ENCODE measurements at places on chromosomes 6 and 20. TPM values are rescaled to one million over a fixed set of nuclear protein-coding genes. Genes with fewer than 3 reads are reported as not detected.

- no peak for DNase-seq
Measured at GRCh38 chr20:4817230-4817671, 95.5 kb downstream of the PRND start.

DNA sequence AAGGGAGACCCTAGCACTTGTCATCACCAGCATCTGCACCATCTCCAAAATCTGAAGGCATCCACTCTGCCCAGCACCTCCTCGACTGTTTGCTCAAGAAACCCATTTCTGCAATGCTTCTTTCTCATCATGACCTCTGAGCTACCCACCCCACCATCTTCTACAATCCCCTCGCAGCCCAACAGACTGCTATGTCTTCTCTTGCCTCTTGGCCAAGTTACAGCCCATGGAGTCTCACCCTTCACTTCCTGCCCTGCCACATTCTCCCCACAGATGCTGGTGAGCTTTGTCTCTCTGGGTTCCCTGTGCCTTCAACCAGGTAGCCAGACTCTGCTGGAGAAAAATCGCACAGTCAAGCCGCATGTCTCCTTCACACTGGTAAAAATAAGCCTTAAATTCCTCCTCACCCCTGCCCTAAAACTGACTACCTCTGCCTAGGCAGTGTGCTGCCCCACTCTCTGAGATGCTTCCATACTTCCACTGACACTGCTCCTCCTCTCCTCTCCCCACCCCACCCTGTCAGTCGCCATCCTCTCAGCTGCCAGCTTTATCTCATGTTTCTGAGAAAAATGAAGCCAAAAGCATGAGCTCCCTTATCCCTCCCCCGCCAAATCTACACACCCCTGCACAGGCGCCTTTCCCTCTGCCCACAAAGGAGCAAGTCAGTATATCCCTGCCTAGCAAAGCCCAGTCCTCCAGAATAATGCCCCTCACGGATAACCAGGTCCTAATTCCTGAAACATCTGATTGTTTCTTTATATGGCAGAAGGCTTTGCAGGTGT lies 2.3 kb upstream of the TXNDC5 start:
- DNase-seq, result no peak

DNA sequence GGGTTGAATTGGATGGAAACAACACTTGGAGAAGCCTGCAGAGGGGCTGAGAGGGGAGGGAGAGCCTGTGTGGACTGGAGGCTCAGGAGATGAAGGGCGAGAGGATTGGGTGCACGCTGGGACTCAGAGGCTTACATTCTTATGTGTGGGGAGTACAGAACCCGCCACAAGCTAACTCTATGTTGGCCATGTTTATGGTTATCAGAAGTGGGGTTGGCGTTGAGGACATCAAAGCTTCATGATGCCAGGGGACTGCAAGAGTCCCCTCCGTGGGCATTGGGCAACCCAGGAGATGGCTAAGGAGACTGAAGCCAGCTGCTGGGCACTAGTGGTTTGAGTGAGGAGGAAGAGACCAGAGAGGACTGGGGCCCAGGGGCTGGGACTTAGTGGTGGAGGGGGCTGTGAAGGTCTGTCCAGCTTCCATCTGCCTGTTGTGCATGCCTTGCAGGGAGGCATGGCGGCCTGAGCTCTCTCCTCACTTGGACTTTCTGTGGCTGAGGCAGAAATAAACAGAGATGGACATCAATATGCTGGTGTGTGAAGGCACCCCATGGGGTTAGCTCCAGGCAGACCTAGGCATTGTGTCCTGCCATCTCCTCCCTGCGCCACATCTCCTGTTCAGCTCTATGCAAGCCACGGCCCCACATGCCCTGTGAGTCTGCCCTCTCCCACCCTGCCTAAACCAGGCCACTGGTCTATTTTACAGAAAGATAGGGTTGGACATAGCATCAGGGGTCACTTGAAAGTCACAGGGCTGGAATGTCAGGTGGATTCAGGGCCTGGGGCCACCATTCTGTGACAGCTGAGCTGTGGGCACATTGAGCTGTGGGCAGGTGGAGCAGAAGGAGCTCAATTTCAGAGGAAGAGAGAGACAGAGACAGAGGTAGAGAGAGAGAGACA lies 61.6 kb downstream of the PHACTR3 start:
- no peak for DNase-seq

DNA sequence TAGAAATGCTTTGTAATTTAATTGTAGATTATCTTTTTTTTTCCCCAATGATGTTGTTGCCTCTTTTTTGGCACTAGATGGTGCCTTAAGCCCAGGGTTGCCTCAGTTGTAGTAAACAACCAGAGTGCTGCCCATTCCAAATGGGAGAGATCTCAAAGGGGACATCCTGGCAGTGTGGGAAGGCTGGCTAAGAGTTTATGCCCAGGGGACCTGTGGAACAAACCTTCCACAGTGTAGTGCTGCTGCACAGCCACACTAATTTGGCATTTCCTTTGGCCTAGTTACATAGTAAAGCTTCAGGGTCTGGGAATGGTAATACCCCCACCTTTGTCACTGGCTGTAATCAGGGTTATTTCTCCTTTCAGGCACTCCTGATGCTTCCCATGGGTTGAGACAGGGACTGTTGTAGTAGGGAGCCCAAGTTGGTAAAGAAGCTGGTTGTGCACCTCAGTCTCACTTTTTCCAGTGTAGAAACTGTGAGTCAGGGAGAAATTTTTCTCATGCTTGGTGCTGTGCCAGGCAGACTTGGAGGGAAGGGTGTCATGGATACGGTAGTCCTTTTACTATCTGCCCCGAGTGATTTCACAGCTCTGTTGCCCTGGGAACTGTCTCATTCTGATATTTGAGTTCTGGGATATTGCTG lies 177.8 kb upstream of the ECI2 start:
- peak; percentile 23 for DNase-seq

Gene PXMP4
- 2.1 TPM for polyA plus RNA-seq

- no peak for DNase-seq
Measured at GRCh38 chr6:56595490-56596122, 47.1 kb downstream of the DST start.

DNA sequence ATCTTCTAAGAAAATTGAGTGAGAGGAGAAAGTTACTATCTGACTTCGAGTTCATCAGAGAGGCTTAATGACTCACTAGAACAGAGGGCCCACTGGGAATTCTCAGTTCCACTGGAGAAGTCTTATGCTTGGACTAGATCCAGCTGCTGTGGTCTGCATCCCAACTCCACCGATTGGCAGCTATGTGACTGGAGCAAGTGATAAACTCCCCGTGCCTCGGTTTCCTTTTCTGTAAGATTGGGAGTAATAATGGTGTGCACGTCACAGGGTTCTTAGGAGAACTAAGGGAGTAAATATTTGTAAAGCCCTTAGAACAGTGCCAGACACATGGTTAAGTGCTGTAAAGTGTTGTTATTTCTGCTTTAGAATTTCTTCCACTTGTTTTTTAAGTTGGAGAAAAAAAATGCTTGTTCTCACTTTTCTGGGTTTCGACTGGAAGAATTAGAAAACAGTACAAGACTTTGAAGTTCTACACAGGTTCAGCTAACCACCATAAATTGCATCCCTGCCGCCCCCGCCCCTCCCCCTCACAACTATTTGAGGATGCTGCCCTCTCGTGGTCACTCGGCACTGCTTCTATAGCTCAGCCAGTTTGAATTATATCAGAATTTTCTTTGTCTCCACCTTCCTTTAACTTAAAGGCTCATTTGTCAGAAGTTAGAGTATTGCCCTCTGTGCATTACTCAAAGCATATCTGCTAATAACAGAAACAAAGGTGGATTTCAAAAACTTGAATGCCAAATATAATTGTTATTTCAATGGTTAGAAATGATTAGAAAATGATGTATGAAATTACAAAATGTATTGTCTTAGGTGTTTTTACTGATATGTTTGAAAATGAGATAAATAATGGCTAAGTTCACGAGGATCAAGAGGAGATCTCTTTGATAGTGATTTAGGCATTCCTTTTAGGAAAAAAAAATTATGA lies 95.0 kb upstream of the IFNGR1 start:
- DNase-seq, result peak; percentile 61

DNA sequence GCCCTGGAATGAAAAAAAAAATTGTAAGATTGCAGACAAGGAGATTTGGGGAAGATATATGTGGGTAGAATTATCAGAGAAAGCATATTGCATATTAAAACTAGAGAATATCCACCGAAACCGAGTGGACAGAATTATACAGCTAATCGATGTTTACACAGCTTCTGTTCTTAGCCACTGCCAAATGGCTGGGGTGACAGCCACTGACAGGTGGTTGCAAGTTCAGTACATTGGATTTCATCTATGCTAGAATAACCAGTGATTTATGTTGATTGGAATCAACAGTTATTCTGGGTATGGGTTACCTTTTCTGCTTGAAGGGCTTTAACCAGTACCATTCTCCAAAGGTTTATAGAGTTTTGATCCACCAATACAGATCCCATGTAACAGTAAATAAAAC lies 48.4 kb upstream of the THEMIS start:
- DNase-seq, result no peak

- DNase-seq, result no peak
Measured at GRCh38 chr20:50983321-50983720, 24.7 kb downstream of the MOCS3 start.

Gene HAO1
- polyA plus RNA-seq, result 0.54 TPM

Gene DNAJC5
- 20.1 TPM for polyA plus RNA-seq

GRCh38 chr20:44217342-44218092 lies 6.9 kb upstream of the OSER1 start:
- peak; percentile 73 for DNase-seq

Gene GINS1
- 0.52 TPM for polyA plus RNA-seq

- DNase-seq, result no peak
Measured at GRCh38 chr6:98981473-98981872, 33.7 kb upstream of the FBXL4 start.

DNA sequence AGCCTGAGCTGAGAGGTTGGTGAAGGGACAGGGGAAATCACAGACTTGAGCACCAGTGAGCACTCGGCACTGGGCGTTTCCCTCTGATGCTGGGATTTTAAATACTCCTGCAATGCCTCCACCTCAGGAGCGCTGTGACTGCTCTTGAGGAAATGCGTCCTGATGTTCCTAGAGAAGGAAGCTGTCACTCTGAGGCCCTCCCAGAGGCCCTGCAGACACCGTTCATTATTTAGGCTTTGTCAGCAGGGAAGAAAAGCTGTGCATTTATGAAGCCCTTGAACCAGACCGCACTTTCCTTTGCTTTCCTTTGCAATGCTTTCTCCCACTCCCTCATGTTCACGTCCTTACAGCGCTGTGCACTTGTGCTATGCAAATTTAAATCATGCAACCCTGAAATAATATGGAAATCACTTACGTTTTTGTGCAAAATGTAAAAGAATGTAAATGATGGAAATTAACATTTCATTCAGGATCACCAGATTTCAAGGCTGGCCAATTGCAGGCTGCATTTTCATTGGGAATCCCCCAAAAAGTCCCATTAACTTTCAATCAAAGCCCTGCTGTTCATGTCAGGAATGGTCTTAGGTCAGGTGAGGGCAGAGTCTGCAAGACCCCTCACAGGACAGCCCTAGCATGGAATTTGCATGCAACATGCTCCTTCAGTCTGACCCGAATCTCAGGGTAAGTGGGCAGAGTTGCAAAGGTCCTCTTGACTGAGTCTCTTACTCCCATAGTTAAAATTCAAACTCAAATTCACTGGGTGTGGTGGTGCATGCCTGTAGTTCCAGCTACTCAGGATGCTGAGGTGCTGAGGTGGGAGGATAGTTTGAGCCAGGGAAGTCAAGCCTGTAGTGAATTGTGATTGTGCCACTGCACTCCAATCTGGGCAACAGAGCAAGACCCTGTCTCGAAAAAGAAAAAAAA lies 45.8 kb upstream of the SYNDIG1 start:
- no peak for DNase-seq

- DNase-seq, result no peak
Measured at GRCh38 chr20:15739035-15739434, 834.2 kb downstream of the KIF16B start.

Gene HLA-DQB2
- not detected for polyA plus RNA-seq

GRCh38 chr20:43188861-43189553 lies 699 bp downstream of the PTPRT start:
- no peak for DNase-seq

DNA sequence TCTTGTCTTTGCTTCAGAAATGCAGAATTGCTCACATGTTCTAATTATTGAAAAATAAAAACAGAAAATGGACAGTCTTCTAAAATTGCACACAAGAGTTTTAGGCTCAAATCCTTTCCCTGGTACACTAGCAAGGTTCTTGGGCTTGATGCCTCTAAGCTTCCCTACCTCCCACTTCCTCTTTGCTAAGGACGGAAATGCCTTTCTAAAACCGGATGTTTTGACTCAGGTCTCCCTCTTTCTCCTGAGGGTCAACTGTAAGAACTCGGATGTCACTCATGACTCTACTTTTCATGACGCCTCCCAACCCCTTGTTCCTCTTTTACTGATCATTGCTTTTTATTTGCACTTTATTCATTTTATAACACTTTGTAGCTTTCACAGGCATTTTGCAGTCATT lies 613.5 kb downstream of the C6orf118 start:
- no peak for DNase-seq

Gene LAMA4
- polyA plus RNA-seq, result 5.2 TPM

DNA sequence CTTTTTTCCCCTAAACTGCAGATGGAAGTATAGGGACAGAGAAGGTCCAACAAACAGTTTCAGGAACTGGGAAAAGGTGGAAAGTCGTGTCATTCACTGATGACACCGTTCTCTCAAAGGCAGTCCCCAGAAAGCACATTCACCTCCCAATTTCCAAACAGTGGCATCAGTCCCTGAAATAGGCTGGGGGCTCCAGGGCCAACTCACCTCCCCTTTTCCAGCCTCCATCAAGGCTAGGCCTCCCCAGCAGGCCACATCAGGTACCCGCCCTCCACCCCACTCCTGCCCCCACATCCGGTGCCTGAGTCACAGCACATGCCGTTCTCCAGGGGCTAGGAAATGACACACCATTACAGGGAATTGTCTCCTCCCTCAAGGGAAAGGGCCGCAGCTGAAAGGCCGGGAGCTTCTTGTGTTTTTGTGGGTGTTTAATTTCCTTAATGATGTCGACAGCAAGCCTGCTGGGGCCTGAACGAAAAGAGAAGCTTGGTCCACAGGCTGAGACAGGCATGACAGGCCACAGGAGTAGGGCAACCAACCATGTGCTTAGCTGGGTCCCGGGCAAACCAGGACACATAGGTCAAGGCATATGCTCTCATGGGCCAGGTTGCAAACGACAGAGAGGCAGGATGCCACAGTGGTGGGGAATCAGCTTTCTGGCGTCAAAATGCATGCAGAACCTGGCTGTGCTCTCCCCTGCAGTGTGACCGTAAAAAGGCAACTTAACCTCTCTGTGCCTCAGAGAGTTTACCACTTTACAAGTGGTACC lies 39.2 kb downstream of the ZMYND8 start:
- DNase-seq, result peak; percentile 26

Gene TPD52L1
- polyA plus RNA-seq, result 22.0 TPM

DNA sequence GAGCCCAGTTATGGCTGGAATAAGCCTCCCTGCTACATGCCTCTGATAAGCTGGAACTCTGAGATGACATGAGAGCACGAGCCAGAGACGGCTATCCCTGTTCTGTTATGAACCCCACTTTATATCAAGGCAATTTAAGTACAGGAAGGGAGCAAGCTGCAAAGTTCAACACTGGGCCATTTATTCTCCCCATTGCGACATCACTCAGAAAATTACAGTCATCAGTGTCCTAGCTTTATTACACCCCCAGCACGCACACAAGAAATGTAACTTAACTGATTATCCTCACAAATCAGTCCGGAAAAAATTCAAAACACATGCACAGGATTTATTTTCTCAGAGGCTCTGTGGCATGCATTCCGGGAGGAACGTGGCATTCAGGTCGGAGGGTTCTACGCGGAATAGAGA lies 125.3 kb upstream of the SLC2A12 start:
- DNase-seq, result no peak

GRCh38 chr6:13767121-13767808 lies 47.1 kb downstream of the MCUR1 start:
- no peak for DNase-seq

GRCh38 chr6:135801755-135802465 lies 49.6 kb upstream of the PDE7B start:
- no peak for DNase-seq
